ENCODE measurements at places on chromosomes 7 and 10.

- peak; percentile 17 for DNase-seq
Measured at GRCh38 chr10:132397671-132398565, 918 bp downstream of the PWWP2B start.

GRCh38 chr10:48951707-48952106 lies 12.1 kb upstream of the LRRC18 start:
- no peak for DNase-seq

DNA sequence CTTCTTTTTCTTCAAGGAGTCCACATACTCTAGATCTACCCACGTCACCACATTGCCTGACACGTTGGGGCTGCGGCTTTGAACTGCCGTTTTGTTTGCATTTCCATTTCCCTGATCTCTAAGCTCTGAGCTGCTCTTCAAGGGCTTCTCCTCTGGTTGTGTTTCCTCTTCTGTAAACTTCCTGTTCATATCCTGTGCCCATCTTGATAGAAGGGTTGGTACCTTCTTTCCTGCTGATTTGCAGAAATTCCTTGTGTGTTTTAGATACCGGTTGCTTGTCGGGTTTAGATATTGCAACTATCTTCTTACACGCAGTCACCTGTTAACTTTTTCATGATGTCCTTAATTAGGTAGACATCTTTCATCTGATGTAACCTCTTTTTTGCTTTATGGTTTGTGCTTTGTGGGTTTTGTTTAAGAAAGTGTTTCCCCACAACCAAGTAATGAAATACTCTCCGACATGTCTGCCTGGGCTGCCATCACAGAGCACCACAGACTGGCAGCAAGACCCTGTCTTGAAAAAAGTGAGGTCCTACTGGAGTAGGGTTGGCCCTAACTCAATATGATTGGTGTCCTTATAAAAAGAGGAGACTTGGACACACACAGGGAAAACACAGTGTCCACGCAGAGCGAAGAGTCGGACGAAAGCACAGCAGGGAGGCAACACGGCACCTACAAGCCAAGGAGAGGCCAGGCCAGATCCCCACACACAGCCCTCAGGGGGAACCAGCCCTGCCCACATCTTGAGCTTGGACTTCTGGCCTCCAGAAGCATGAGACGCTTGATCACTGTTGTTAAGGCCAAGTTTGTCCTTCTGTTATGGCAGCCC lies 99.1 kb upstream of the PDGFA start:
- DNase-seq: peak; percentile 82

- DNase-seq: no peak
Measured at GRCh38 chr7:497346-497745, 22.3 kb downstream of the PDGFA start.

- DNase-seq: no peak
Measured at GRCh38 chr10:130326954-130327353, 190.8 kb downstream of the GLRX3 start.

DNA sequence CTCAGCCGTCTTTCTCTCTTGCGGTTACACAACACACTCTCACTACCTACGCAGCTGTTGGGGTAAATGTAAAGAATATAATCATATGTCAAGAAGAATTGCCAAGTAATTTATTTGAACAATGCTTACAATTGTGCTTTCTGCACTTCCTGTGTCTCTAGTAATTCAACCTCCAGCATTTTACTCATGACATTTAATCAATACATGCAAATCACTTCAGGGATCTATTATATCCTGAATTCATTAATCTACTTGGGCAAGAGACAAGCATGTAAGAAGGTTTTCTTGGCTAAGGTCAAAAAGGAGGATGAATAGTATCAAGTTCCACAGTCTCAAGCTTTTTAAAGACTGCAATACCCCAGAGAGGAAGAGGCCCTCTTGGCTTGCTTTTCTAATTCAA lies 562.9 kb upstream of the ADARB2 start:
- DNase-seq: no peak

- no peak for DNase-seq
Measured at GRCh38 chr10:94760586-94761178, 1.8 kb upstream of the CYP2C19 start.

GRCh38 chr7:22675421-22675820 lies 51.6 kb upstream of the IL6 start:
- DNase-seq: no peak

DNA sequence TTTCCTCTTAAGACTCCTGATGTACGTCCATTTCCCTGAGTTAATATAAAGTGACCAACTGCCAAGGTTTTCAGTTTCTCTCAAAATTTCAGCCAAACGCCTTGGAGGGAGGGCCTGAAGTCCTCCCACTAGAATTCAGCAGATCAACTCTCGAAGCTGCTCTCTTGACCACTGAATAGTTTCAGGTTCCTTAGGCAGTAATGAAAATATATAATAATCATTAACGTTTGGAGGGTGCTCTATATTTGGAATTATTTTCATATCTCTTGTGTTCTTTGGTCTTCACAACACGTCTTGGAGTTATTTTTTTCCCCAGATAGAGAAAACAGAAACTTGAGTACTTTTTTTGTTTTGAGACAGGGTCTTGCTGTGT lies 123.6 kb upstream of the SFMBT2 start:
- no peak for DNase-seq

GRCh38 chr10:109205929-109206585 lies 717.3 kb downstream of the XPNPEP1 start:
- DNase-seq: no peak

DNA sequence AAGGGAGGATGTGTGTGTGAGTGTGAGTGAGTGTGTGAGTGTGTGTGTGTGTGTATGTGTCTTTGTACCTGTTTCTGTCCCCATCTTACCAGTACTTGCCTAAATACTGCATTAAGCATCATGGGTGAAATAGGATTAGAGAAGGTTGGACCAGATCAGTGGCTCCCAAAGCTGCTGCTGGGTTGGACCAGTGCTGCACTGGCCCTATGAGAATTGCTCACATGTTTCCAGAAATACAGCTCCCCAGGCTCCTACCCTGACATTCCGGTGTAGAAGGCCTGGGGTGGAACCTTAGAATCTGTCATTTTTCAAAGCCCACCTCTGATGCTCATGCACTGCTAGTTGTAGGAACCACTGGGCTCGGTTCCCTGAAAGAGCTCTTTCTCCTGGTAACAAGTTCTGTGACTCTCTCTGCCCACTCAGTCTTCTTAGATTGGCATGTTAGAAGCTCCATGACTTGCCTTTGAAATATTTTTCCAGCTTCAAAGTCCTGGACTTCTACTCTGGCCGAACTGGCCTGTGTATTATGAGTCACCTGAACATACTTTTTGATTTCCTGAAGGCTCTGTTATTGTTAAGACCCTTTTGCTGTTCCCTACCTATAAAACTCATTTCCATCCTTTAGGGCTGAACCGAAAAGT lies 224.7 kb downstream of the CUX1 start:
- no peak for DNase-seq

DNA sequence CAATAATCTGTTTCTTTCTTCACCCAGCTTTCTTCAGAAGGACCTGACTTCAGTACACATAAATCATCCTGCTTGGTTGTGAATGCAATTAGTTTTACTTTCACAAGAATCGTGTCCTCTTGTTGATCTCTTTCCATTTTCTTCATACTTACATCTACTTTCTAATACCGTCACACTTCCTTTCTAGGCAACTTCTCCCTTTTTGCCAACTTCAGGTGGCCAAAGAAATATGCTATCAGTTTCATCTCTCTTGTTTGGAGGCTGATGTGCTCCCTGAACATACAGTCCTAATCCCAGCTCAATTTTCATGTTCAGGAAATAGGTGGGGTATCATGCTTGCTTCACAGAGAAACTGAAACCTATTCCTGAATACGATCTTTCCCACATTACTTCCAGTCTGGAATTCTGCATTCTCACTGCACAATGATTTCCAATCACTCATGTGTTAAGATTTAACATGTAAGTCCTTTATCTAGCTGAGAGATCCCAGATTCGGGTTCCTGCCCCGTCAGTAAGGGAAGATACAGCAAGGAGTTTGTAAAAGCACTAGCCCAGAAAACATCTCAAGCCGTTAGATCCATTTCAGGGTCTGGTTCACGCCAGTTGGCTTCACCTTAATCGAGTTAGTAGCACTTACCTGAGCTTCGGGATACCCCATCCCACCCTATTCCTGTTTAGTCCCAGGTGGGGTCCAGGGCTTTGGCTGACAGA lies 994 bp downstream of the SLC25A28 start:
- DNase-seq: peak; percentile 44

- DNase-seq: no peak
Measured at GRCh38 chr7:41730161-41730560, 27.3 kb upstream of the INHBA start.

- DNase-seq: no peak
Measured at GRCh38 chr10:114593240-114593792, 64.8 kb downstream of the ABLIM1 start.

- DNase-seq: peak; percentile 60
Measured at GRCh38 chr10:95485056-95485844, 75.9 kb downstream of the SORBS1 start.

DNA sequence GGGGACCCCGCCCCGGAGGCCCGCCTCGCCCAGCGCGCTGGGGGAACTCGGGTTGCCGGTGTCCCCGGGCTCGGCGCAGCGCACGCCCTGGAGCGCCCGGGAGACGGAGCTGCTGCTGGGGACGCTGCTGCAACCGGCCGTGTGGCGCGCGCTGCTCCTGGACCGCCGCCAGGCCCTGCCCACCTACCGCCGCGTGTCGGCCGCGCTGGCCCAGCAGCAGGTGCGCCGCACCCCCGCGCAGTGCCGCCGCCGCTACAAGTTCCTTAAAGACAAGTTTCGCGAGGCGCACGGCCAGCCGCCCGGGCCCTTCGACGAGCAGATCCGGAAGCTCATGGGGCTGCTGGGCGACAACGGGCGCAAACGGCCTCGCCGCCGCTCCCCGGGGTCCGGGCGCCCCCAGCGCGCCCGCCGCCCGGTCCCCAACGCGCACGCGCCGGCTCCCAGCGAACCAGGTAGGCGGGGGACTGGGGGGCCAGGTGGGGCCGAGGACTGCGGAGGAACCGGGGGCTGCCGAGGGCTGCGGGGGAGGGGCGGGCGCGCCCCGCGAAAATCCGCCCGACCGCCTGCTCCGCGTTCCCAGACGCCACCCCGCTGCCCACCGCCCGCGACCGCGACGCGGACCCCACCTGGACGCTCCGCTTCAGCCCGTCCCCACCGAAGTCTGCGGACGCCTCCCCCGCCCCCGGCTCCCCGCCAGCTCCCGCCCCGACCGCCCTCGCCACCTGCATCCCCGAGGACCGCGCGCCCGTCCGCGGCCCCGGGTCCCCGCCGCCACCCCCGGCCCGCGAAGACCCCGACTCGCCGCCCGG lies 574 bp downstream of the UTF1 start:
- DNase-seq: peak; percentile 18

DNA sequence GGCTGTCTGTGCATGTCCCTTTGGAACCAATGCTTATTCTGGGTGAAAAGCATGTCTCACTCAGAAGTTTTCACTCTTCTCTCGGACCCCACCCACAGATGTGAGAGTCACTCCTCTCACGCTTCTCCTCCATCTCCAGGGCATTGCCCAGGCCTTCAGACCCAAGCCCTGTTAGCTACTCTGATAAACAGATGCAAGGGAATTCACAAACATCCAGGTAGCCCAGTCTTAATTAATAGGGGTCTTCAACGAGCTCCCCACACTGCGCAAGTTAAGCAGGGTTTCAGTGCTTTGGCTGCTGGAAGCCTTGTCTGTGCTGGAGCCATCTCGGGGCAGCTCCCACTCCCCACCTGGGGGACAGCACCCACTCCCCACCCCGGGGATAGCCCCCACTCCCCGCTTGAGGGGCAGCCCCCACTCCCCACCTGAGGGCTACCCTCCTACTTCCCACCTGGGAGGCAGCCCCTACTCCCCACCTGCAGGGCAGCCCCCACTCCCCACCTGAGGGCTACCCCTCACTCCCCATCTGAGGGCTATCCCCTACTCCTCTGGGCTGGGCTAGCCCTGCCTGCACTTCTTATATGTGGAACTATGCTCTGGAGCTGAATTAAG lies 8.7 kb downstream of the PKD1L1 start:
- no peak for DNase-seq

GRCh38 chr10:124346831-124347230 lies 71.9 kb downstream of the OAT start:
- no peak for DNase-seq

DNA sequence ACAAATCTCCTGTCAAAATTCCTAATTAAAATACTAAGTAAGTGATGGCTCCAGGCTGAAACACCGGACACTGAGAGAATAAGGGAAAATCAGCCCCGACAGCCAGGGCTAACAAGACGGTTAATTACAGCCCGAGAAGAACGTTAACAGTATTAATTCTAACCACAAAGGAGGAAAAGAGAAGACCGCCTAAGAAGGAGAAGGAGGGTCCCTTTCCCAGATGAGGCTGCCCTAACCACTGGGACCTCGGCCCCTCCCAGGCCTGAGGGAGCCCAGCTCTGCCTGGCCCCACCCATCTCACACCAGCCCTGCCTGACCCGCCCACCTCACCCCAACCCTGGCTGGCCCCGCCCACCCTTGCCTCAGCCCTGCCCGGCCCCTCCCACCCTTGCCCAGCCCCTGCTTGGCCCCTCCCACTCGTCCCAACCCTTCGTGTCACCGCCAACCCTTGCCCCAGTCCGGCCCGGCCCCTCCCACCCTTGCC lies 51.3 kb downstream of the PWWP2B start:
- DNase-seq: peak; percentile 84

- no peak for DNase-seq
Measured at GRCh38 chr7:45366475-45366874, 207.7 kb upstream of the ADCY1 start.

DNA sequence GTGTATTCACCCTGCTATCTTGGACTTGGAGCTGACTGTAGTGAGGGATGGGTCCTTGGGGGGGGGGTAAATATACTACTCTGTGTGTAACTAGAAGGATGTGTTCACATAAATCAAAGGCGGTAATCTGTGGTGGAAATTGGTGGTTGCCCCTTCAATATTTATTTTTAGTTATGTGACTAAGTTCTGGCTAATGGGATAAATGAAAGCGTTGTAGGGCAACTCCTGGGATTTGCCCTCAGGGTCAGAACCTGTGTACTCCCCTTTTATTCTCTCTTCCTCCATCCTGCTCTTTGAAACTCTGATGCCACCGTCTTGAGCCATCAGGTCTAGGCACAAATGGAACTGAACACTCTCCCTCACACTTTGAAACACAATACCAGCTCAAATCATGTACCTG lies 24.3 kb upstream of the ST7 start:
- DNase-seq: no peak

DNA sequence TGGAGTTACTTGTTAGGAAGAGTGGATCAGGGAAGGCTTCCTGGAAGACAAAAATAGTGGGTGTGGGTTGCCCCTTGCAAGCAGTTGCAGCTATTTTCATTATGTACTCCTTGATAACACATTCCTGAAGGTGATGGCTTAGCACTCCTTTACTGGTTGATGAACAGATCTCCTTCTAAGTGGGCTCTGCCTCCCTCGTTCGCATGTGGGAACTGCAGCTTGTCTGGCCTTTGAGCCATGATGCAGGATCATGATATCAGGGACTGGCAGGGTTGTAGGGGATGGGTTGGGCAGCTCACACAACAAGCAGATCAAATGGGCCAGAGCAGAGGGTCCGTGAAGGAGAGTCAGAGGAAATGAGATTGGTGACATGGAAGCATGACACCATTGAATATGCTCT lies 28.8 kb upstream of the LRRC4 start:
- DNase-seq: no peak

DNA sequence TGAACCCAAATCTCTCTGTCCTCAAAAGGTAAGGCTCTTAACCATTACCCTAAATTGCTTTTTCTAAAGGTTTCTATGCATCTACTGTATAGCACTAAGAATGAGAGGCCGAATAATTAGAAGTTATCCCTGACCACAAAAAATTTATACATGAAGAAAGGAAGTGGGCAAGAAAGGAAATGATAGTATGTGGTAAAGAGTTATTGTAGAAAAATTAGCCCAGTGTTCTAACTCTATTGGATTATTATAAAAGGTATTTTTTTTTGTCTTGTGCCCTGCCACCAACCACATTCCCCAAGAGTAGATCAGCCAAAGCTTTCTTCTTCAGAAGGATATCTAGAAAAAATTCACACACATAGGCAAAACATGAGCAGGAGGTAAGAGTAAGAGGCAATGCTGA lies 45.4 kb downstream of the DKK1 start:
- DNase-seq: no peak

Data from activated CD4-positive, alpha-beta T cell treated with anti-CD3 and anti-CD28 coated beads, Interleukin-10, Interleukin-2, amounts not matched to agents 100 ng/mL and 50 ng/mL, durations not matched to agents 16 hours and 8 hours (primary cell).